ENCODE measurements at places on chromosomes 13 and 19.

DNA sequence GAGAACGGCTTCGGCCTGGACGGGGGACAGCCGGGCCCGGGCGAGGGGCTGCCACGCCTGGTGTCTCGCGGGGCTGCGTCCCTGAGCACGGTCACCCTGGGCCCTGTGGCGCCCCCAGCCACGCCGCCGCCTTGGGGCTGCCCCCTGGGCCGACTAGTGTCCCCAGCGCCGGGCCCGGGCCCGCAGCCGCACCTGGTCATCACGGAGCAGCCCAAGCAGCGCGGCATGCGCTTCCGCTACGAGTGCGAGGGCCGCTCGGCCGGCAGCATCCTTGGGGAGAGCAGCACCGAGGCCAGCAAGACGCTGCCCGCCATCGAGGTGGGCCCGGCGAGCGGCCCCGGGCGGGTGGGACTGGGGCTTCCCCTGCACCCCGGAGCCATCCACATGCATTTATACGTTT lies 10.7 kb downstream of the RELB start:
- DNase-seq = no peak

- DNase-seq = no peak
These were observed 830.9 kb upstream of the PCDH20 start for GRCh38 chr13:62246581-62246980.

DNA sequence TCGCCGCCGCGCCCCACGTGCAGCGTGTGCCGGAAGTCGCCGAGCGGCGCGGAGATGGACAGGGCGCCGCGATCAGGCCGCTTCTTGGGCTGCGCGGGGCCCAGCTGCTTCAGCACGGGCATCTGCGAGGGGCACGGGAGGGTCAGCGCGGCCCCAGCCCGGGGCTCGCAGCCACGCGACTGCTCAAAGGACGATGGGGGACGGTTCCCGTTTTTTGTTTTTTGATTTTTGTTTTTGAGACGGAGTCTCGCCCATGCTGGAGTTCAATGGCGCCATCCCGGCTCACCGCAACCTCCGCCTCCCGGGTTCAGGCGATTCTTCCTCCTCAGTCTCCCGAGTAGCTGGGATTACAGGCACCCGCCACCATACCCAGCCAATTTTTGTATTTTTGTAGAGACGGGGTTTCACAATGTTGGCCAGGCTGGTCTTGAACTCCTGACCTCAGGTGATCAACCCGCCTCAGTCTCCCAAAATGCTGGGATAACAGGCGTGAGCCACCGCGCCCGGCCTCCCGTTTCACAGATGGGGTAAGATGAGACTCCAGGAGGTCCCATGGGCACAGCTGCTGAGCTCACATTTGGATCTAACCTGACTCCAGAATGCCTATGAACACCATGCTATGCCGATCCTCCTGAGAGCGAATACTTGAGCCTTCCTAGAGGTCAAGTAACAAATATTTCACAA lies 2.0 kb upstream of the LENG9 start:
- DNase-seq = no peak

- DNase-seq = peak; percentile 35
These were observed 23.2 kb downstream of the RFX2 start for GRCh38 chr19:6087074-6087571.

DNA sequence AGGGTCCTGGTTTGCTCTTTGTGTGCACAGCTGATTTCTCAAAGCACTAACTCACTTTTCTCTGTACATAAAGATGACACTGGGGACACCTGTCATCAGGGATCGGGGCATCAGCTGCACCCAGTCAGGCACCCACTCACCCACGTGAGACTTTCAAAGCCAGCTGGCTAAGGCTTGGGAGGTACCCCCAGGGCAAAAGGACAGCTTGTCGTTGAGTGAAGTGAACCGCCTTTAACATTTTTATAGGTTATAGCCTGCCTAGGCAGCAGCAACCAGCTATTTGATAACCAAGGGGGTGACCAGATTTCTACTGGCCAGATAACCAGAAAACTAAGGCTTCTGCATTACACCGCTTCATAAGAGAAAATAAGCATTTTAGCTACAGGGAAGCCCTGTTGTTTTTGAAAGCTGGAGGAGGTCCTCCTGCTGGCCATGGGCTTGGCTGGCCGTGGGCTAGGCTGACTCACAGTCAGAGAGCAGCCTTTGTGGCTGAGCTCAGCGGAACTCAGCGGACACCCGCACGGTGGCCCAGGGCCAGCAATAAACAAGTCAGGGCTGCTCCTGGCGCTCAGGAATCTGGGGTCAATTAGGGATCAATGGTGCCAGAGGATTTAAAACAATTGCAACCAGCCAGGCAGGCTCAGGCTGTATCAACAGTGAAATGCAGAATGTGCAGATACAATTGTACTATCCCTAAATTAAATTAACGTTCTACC lies 57.1 kb downstream of the ALOX5AP start:
- DNase-seq = no peak

DNA sequence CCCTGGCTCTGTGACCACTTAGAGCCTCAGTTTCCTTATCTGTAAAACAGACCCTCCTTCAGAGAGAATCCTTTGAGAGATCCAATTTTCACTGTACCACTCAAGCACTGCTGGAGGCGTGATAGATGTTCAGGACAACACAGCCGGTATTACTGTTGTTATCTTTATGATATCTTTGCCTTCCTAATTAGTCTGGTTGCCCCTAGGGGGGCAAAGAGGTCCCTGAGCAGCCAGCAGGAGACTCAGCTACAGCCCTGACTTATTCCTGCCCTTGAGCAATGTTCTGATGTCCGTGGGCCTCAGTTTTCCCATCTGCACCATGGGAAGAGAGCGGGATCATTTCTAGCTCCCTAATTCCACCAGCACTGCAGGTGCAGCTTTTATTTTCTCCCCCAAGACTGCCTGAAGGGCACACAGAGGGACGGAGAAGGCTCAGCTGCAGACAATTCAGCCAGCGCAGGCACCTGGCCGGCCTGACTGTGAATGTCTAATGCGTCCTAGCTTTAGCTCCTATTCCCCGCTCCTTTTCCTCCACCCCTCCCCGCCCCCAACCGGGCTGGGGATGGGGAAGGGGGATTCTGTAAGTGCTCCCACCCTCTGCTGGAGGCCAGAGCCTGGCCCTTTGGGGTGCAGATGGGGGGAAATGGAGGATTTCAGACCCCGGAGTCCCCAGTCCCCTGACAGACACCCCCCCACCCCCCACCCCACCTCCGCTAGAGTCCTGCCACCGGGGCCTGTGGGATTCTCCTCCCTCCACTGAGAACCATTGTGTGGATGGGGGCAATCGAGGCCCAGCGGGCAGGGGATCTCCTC lies 16.2 kb downstream of the TLE5 start:
- DNase-seq = no peak

GRCh38 chr13:46307554-46307953 lies 79.5 kb downstream of the RUBCNL start:
- no peak for DNase-seq

GRCh38 chr13:107441279-107441678 lies 774.1 kb downstream of the LIG4 start:
- DNase-seq = no peak

DNA sequence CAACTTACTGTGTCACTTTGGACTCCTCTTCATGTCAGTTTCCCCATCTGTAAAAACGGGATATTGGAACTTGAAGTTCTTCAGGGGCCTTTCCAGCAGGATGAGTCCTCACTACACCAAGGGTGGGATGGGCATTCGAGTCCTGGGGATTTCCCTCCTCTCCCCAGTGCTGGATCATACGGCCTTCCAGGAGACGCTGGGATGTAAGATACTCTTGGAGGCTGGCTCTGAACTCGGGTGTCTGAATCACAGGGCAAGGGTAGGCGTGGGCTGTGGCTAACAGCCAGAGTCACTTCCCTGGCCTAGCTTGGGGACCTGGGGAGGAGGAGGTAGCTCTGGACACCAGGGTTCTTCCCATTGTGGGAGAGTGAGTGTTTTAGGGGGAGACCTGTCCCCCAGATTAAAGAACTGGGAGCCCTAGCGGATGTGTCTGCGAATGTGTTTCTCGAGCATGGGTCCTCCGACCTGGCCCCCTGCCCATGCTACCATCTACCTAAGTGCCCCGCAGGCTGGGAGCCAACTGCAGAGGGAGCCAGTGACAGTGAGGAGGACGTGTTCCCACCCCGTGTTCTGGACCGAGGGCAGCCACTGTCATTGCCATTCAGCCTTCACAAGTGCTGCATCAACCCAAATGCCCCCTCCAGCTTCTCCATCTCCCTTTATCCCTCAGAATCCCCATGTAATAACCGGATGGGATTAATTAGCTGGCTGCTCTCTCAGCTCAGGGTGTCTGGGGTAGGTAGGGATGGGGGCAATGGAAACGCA lies 2.4 kb upstream of the CYTH2 start:
- DNase-seq = no peak

DNA sequence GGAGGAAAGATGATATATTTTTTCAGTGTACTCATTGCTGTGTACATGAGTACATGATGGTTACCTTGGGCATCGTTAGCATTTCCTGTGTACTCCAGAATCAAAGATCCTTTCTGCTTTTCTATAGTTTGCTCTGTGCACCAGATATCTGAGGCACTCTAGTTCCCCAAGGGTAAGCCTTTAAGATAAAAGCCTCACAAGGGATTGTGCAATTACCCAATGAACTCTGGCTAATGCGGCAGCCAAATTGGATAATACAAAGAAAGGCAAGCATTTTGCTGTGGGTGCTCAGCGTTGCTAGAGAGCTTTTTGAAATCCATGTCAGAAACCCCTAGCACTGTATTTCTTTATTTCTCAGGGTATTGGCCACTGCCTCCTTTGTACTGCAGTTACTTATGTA lies 2.9 kb downstream of the CYSLTR2 start:
- no peak for DNase-seq

DNA sequence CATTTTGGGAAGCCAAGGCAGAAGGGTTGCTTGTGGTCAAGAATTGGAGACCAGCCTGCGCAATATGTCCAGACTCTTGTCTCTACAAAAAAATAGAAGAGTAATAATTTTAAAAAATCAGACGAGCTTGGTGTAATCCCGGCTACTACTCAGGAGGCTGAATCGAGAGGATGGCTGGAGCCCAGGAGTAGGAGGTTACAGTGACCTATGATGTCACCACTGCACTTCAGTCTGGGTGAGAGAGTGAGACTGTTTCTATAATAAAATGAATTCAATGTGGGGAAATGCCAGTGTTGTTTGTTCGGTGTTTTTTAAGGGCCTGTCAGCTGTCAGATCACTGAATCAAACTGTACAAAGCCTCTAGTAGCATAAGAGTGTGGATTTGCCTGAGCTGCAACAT lies 1.2 kb upstream of the FBXL3 start:
- DNase-seq = no peak

- no peak for DNase-seq
These were observed 154.3 kb downstream of the SIPA1L3 start for GRCh38 chr19:38061294-38061693.

GRCh38 chr19:44228318-44228717 lies 16.0 kb downstream of the ZNF227 start:
- DNase-seq = no peak

GRCh38 chr13:37068962-37069361 lies 9.5 kb upstream of the SUPT20H start:
- no peak for DNase-seq

GRCh38 chr13:45492538-45492937 lies 27.8 kb downstream of the COG3 start:
- no peak for DNase-seq

- peak; percentile 49 for DNase-seq
These were observed 7.7 kb downstream of the NDUFB7 start for GRCh38 chr19:14563989-14564651.

DNA sequence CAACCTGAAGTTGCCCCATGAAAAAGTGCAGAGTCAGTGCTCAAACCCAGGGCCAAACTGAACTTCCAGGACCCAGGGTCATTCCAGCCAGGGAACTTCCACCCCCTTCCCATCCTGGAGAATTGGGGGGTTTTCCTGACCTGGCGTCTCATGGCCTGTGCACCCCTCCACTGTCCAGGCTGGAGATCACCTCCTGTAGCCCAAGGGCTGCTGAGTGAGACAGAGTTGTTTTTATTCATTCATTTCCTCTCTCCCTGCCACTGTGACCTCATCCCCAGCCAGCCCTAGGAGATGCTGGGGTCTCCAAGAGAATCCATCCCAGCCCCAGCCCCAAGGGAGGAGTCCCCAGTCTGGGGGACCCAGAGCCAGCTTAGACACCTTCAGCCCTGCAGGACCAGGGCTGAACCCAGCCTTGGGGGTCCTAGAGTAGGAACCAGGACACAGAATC lies 4.2 kb downstream of the FCHO1 start:
- no peak for DNase-seq

DNA sequence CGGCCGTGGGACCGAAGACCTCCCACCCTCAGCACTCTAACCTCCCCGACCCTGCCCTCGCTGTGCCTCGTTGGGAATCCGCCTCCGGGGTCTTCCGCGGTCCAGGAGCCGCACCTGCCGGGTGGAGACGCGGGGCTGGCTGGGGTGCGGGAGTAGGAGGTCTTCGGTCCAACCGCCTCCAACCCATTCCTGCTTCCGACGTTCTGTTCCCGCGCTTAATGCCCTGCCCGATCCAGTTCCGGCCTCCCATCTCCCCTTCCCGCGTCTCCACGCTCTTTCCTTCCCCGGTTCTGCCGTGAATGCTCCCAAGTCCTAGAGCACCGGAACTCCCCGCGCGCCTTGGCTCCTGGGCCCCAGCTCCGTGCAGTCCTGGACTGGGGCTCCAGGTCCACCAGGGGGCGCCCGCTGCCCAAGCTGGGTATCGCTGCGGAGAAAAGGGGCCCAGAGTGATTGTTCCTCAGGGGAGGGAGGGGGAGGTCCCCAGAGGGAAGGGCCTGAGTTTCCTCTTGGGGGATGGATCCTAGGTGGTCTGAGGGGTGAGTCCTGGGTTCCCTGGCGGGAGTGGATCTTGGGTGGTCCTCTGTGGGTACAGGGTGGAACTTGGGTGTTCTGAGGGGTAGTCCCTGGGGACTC lies 14.1 kb upstream of the TNFSF9 start:
- peak; percentile 85 for DNase-seq

DNA sequence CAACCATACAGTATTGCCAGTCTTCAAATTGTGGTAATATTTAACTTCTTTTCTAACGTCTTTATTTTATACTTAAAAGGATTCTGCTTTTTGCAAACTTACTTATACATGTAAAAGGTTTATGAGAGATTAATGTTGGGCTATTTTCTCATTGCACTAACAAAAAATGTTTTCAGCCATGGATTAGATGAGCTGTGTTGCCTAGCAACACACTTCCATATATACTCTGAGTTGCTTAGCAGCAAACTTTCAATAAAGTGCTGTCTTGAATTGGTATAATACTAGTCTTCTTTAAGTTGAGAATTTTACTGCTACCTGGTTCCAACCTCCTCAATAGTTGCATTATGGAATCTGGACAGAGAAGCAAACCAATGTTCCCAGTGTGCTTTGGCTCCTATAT lies 777.4 kb upstream of the PCDH9 start:
- DNase-seq = no peak

- no peak for DNase-seq
These were observed 2.7 kb upstream of the GATAD2A start for GRCh38 chr19:19402656-19403372.

- DNase-seq = no peak
These were observed 3.0 kb downstream of the TM6SF2 start for GRCh38 chr19:19269952-19270694.
